ENCODE measurements at places on chromosomes 5 and 9. TPM values are rescaled to one million over a fixed set of nuclear protein-coding genes. Genes with fewer than 3 reads are reported as not detected.
A peak's percentile ranks its signal among the peaks of the same experiment; 100 is the strongest.

GRCh38 chr5:141711687-141712086 is 29.7 kb upstream of the ARAP3 start:
- no peaks in the 10 kb centered on the region for H3K36me3 ChIP-seq
- no peaks in the 10 kb centered on the region for H3K4me1 ChIP-seq
- no peak overlapping the region for H3K4me3 ChIP-seq
- H3K27me3 ChIP-seq: no peaks in the 10 kb centered on the region
- no peak for DNase-seq
- no peak overlapping the region for H3K27ac ChIP-seq

GRCh38 chr9:128146591-128147120 is 2.6 kb upstream of the LCN2 start:
- no peaks in the 10 kb centered on the region for H3K36me3 ChIP-seq
- H3K4me1 ChIP-seq: peaks cover 12% of the 10 kb centered on the region
- no peak overlapping the region for H3K27ac ChIP-seq
- H3K4me3 ChIP-seq: no peak overlapping the region

DNA sequence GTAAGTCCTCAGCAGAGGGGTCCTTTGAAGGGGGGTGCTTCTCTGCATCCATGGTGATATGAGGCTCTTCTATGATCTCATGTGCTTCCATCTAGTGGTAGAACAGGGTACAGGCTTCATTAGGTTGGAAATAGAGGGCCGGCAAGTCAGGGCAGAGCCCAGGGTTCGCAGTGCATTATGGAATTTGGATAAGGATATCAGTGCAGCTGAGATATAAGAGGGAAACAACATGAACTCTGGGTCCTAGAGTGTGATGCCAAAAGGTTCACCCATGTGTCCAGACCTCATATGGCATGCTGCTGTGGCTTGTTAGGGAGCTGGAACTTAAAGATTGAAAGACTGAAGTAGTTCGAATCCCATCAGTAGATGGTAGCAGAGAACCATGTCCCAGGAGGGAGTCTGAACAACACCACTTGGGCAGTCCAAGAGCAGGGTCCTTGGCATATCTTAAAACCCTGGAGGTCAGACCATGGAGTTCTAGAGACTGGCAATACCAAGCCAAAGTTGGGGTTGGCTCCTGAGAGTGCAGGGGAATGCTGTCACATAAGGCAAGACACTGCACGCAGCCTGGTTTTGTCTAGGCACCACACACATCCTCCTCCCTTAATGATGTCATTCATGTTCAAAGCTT is 2.3 kb downstream of the FAM221B start:
- no peaks in the 10 kb centered on the region for H3K36me3 ChIP-seq
- DNase-seq: no peak
- no peaks in the 10 kb centered on the region for H3K27me3 ChIP-seq

- H3K4me3 ChIP-seq: no peak overlapping the region
- peaks cover 13% of the 10 kb centered on the region for H3K4me1 ChIP-seq
- DNase-seq: no peak
- no peaks in the 10 kb centered on the region for H3K36me3 ChIP-seq
- no peak overlapping the region for H3K27ac ChIP-seq
Measured at GRCh38 chr5:57209316-57210040, 35.6 kb downstream of the GPBP1 start.

LCNL1 gene
- total RNA-seq: 0.14 TPM

GRCh38 chr9:137614631-137615386 is 4.0 kb upstream of the EHMT1 start:
- no peak overlapping the region for H3K4me3 ChIP-seq
- peak; percentile 22 for DNase-seq
- no peak overlapping the region for H3K27ac ChIP-seq

DNA sequence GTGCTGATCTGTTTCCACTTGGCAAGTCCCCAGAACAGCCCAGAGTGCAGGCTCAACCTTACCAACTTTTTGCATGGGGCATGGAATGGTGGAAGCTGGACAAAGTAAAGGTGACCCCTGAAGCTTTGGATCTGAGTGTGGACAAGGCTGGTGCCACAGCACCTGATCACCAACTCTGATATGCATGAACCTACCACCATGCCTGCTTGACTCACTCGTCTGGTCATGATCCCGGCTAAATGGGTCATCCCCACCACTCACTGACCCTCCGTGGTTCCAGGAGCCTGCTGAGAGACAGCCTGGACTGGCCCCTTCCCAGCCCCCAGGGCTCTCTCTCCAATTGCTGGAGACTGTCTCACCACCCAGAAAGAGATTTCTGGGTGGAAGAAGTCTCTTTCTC is 14.4 kb upstream of the SLC22A4 start:
- H3K4me1 ChIP-seq: no peaks in the 10 kb centered on the region
- DNase-seq: no peak
- H3K4me3 ChIP-seq: no peak overlapping the region
- no peaks in the 10 kb centered on the region for H3K27me3 ChIP-seq

DNA sequence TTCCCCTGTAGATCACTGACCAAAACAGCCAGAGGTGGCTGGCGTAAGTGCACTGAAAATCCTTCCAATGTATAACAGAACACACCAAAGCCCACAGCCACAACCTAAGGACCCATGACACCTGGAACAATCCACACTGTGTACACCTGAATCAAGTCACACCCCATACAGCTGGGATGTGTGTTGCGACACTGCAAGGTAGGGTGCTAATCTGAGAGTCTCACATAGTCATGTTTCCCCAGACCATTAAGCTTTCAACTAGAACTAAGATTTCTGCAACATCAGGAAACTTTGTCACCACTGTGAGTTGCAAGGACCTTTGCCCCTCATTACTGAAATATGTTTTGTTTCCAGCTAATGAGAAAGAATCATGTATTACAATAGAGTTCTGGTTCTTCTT is 59.4 kb downstream of the MED27 start:
- no peaks in the 10 kb centered on the region for H3K4me1 ChIP-seq
- H3K27me3 ChIP-seq: no peaks in the 10 kb centered on the region
- no peak overlapping the region for H3K4me3 ChIP-seq
- H3K27ac ChIP-seq: no peak overlapping the region
- H3K36me3 ChIP-seq: no peaks in the 10 kb centered on the region

SHOC1 gene
- total RNA-seq: 0.06 TPM

TIMD4 gene
- total RNA-seq: not detected

DNA sequence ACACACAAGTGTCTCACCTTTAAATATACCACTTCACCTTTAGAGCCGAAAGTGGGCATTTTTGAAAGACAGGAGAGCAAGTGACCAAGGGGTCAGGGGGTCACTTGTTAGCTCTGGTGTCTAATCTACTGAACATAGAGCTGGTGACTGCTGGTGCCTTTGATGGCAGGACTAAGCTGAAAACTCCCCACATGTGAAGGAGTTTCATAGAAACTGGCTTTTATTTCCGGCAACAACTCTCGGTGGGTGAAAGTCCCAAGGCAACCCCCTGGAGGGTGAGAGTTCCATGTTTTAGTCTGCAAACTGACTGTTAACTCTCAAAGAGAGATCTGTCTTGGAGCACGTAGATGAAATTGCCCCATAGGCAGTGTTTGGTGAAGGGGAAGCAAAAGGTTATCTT is 466.9 kb downstream of the DMRTA1 start:
- no peak overlapping the region for H3K27ac ChIP-seq
- H3K4me1 ChIP-seq: no peaks in the 10 kb centered on the region

- H3K27ac ChIP-seq: no peak overlapping the region
- no peaks in the 10 kb centered on the region for H3K36me3 ChIP-seq
- no peak for DNase-seq
- H3K4me3 ChIP-seq: no peak overlapping the region
- no peaks in the 10 kb centered on the region for H3K27me3 ChIP-seq
- H3K4me1 ChIP-seq: no peaks in the 10 kb centered on the region
Measured at GRCh38 chr9:130311408-130312140, 46.0 kb downstream of the HMCN2 start.

- H3K4me3 ChIP-seq: no peak overlapping the region
- no peaks in the 10 kb centered on the region for H3K4me1 ChIP-seq
- no peak for DNase-seq
- H3K27ac ChIP-seq: no peak overlapping the region
Measured at GRCh38 chr5:135505973-135506372, 29.8 kb downstream of the NEUROG1 start.

F2R gene
- 7.1 TPM for total RNA-seq

CTXN3 gene
- not detected for total RNA-seq

DNA sequence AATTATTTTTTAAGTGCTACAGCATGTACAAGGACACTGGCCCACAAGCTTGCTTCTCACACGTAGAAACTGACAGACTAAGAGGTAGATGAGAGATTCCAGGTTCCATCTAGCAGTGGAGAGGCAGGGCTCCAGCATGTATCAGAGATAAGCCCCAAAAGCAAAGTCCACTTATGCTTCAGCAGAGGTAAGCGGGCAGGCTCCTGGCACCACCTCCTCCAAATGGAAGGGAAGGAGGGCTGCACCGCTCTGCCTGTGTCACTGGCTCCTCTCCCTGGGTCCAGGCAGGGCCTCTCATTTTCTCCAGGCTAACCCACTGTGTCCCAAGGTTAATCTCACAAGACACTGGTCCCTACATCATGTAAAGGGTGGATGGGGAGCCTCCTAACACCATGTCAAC is 15.9 kb downstream of the GRHPR start:
- DNase-seq: no peak
- no peaks in the 10 kb centered on the region for H3K4me1 ChIP-seq
- H3K27ac ChIP-seq: no peak overlapping the region
- no peaks in the 10 kb centered on the region for H3K27me3 ChIP-seq

OMD gene
- 1.7 TPM for total RNA-seq

RANBP17 gene
- total RNA-seq: 9.0 TPM

GRCh38 chr9:18071651-18072060 is 402.3 kb upstream of the ADAMTSL1 start:
- DNase-seq: no peak
- H3K36me3 ChIP-seq: no peaks in the 10 kb centered on the region
- H3K4me3 ChIP-seq: no peak overlapping the region
- H3K27me3 ChIP-seq: no peaks in the 10 kb centered on the region
- no peaks in the 10 kb centered on the region for H3K4me1 ChIP-seq
- no peak overlapping the region for H3K27ac ChIP-seq

MCTP1 gene
- 2.4 TPM for total RNA-seq

- H3K36me3 ChIP-seq: no peaks in the 10 kb centered on the region
- H3K27me3 ChIP-seq: no peaks in the 10 kb centered on the region
- no peak for DNase-seq
- H3K4me3 ChIP-seq: no peak overlapping the region
Measured at GRCh38 chr9:27367175-27367798, 70.3 kb upstream of the EQTN start.

DNA sequence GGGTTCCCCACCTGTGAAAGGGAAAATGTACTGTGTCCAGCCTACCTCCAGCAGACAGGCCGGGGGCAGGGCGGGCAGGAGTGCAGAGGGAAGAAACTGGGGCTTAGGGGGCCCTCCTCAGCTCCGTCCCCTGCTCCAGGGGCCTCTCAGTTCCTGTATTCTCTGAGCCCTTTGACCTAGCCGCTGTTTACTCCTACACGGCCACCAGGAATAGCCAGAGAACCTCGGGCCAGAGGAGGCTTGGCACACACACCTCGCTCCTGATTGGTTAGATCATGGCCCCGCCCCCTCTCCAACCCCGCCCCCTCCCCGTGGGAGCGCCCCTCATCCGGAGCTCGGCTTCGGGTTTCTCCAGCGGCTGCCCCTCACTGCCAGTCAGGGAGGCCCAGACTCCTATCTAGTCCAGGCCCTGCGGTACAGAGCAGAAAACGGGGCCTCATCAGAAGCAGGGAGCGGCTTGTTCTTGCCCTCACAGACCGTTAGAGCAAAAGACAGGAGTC is 2.2 kb downstream of the ST6GALNAC6 start:
- H3K27me3 ChIP-seq: no peaks in the 10 kb centered on the region
- H3K36me3 ChIP-seq: peaks cover 10% of the 10 kb centered on the region
- peaks cover 29% of the 10 kb centered on the region for H3K4me1 ChIP-seq
- peak; percentile 78 for DNase-seq
- H3K27ac ChIP-seq: peak overlapping the region; percentile 83
- H3K4me3 ChIP-seq: peak overlapping the region; percentile 96

GRCh38 chr5:125053179-125053578 is 306.7 kb upstream of the ZNF608 start:
- no peak overlapping the region for H3K4me3 ChIP-seq
- no peak overlapping the region for H3K27ac ChIP-seq
- no peaks in the 10 kb centered on the region for H3K27me3 ChIP-seq
- no peaks in the 10 kb centered on the region for H3K36me3 ChIP-seq
- no peak for DNase-seq

PFN3 gene
- total RNA-seq: not detected

- H3K4me1 ChIP-seq: peaks cover 5% of the 10 kb centered on the region
- no peak overlapping the region for H3K27ac ChIP-seq
Measured at GRCh38 chr9:132319421-132320110, 35.2 kb downstream of the SETX start.

DNA sequence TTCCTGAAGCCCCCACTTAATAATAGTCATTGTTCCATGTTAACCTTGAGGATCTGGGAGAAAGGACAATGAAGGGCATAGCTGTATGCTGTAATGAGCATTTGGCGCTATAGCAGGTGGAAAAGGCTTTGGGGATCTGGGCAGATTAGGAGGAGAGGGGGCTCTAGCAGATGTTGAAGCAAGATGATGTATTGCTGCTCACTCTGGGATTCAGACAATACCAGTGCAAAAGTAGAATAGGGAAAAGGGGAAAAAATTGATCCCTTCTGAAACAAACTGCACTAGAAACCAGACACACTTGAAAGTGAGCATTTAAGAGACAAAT is 575.3 kb upstream of the MEF2C start:
- no peaks in the 10 kb centered on the region for H3K36me3 ChIP-seq
- no peak for DNase-seq
- H3K4me1 ChIP-seq: no peaks in the 10 kb centered on the region
- no peak overlapping the region for H3K4me3 ChIP-seq

ALDH1B1 gene
- 7.3 TPM for total RNA-seq

DNA sequence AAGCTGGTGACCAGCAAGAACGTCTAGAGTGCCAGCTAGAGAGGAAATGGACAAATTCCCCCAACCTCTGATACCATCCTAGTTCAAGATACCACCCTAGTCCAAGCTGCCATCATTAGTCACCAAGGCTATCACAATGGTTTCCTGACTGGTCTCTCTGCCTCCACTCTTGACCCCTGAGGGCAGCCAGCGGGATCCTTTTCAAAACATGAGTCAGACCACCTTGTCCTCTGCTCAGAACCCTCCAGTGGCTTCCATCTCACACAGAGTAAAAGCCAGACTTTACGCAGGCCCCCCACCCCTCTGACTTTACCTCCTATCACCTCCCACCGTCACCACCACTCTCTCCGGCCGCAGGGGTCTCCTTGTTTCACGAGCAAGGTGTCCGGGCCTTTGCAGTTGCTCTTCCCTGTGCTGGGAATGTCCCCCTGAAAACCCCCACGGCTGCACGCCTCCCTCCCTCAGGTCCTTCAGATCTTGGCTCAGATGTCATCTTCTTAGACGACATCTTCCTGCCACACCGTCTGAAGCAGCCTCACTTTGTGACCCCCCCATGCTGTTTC is 42.2 kb upstream of the FBXW11 start:
- H3K4me3 ChIP-seq: no peak overlapping the region
- no peak overlapping the region for H3K27ac ChIP-seq
- no peaks in the 10 kb centered on the region for H3K36me3 ChIP-seq
- H3K27me3 ChIP-seq: no peaks in the 10 kb centered on the region
- no peak for DNase-seq
- H3K4me1 ChIP-seq: no peaks in the 10 kb centered on the region

DNA sequence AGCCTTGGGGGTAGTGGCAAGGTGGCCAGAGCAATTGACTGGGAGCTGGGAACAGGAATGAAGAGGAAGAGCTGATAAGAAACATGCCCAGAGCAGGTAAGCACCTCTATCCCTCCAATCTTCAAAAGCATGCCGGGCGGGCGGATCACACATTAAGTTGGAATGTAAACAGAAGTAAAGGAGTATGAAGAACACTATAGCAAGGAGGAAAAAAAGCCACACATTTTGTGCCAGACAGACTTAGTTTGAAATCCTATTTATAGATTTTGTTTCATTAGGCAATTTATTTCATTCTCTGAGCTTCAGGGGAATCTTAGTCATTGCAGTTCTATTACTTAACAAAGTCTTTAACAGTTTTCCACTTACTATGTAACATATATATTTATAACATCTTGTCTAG is 173.9 kb upstream of the TNC start:
- H3K4me3 ChIP-seq: no peak overlapping the region
- no peak for DNase-seq
- H3K36me3 ChIP-seq: no peaks in the 10 kb centered on the region
- H3K4me1 ChIP-seq: peaks cover 5% of the 10 kb centered on the region

IFT74 gene
- 9.6 TPM for total RNA-seq

Data from pancreas (tissue), 10 donors.